ENCODE measurements at places on chromosomes 4 and X.

DNA sequence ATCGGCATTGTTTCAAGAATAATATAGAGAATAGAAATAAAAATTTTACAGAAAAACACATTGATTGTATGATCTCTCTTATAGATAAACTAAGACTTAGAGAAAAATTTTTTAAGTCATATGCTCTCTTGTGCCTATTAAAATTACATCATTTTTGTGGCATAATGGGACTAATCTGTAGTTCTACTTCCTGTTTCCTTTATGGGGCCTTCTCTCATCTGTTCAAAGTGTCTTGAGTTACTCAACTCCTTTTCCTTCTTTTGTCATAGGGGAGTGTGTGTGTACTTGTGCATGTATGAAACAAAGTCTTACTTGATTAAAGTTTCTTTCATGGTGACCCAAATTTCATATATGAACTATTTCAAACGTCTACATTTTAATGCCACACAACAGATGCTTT is 1448.9 kb upstream of the TENM3 start:
- DNase-seq: no peak

DNA sequence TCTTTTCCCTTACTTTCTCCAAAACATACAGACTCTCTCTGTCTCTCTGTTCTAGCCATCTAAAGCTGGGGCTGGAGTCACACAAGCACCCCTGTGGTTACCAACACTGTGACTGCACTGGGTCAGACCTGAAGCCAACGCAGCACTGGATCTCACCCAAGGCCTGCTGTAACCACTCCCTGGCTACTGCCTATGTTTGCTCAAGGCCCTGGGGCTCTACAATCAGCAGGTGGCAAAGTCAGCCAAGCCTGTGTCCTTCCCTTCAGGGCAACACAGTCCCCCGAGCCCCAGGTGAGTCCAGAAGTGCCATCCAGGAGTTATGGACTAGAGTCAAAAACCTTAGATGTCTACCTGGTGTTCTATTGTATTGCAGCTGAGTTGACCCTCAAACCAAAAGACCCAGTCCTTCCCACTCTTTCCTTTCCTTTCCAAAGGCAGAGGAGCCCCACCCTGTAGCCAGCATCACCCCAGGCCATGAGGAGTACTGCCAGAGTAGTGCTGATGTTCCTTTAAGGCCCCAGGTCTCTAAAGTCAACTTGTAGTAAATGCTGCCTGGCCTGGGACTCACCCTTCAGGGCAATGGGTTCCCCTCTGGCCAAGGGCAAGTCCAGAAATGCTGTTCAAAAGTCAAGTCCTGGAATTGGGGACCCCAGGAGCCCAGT is 58.8 kb upstream of the RAP2C start:
- DNase-seq: no peak

- no peak for DNase-seq
Measured at GRCh38 chr4:8653326-8654000, 60.9 kb downstream of the CPZ start.

GRCh38 chrX:17878028-17878670 is 17.1 kb upstream of the RAI2 start:
- no peak for DNase-seq

DNA sequence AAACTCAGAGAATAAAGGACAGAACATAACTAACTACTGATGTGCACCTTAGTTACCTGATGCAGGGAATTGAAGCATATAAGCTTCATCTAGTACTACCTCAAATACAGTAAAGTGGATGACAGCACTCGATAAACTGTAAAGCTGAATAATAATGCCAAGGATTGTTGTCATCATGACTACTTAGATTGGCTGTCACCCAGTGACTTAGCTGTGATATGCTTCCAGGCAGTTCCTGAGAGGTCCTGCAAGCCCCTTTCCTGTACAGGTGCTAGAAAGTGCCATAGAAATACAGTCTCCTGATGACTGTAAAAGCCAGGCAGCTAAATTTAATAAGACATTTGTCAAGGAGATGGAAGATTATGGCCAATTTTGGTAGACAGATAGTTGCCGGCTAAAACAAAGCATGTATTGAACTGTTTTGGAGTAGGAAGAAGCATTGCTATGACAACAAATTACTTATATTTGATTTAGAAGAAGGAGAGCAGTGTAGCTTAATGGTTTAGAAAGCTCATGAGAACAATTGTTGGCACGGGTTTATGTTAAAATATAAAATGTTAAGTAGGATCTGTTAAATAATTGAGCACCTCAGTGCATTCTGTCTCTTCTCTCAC is 29.7 kb downstream of the TMEM164 start:
- DNase-seq: no peak

DNA sequence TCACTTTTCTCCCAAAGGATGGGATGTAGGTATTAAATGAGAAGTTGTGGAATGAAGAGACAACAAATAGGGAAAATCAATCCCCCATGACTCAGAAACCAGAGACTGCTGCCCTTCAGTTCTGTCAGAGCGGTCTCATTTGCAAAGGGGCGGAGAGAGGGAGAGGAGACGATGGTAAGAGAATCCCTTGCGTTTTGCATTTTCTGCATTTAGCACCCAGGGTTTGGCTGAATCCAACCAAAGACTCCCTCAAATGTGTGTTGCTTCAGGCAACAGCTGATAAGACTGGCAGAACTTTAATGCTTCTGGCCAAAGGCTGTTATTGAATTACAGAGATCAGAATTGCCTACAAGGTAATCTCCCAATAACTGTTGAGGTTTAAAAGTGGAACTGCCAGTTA is 230.2 kb downstream of the EVC2 start:
- no peak for DNase-seq

DNA sequence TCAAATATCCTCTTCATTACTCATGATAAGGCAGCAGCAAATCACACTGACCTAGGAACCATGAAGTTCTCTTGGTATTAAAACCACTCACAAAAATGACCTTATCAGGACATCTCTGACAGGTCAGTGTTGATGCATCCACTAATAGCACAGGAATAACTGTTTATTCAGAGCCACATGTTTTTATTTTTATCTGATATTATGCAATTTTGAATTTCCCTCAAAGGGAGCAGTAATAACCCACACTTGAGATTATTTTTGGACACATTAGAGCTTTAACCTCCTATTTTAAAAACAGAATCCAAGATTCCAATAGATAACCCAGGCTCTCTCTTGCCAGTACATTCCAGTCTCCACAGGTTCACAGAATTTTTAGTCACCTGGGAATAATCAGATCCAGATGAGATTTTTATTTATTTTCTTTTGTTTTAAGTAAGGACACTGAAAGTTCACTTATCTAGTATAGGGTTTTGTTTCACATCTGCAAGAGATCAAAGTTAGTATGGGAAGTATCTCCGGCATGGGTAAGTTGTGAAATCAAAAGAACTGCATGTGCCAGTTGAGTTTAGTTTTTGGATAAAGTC is 36.3 kb upstream of the MYOZ2 start:
- DNase-seq: no peak

All from SHP77 (cell line).